ENCODE measurements at places on chromosomes 2 and 18.
A peak's percentile ranks its signal among the peaks of the same experiment; 100 is the strongest.

DNA sequence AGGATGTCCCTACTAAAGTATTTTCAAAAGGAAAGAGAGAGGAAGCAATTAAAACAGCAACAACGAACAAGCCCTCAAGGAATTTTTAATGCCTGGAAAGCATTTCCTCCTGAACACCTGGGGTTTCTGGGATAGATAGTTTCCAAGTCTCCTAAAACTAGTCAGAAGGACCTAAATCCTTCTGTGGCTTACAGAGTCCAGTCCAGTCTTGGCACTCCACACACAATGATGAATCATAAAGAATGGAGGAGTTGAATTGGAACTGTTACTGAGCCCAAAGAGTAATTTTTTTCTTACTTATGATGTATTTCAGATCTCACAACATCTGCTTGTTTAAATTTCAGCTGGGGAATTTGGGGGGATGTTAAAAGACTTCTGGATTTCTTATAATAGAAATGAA is 144.6 kb upstream of the SETBP1 start:
- DNase-seq = peak; percentile 71

DNA sequence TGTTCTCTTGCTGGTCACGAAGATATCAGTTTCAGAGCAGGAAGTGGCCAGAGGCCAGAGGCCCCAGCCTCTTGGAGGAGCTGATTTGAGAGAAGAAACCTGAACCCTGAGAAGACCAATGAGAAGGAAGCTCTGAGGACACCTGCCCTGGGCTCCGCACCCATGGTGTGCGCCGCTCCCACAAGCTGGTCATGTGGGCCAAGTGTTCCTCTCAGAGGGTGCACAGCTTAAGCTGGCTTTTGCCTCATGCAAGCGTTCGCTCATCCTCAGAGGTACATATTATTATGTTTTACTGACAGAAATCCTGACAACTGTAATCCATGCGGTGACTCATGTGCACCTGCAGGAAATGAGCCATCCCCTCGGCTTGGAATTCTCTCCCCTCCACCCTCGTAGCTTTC is 316.1 kb upstream of the MYT1L start:
- DNase-seq = no peak

GRCh38 chr18:52730972-52731619 is 391.1 kb downstream of the DCC start:
- no peak for DNase-seq

- no peak for DNase-seq
Measured at GRCh38 chr2:138942466-138942865, 162.3 kb upstream of the NXPH2 start.

DNA sequence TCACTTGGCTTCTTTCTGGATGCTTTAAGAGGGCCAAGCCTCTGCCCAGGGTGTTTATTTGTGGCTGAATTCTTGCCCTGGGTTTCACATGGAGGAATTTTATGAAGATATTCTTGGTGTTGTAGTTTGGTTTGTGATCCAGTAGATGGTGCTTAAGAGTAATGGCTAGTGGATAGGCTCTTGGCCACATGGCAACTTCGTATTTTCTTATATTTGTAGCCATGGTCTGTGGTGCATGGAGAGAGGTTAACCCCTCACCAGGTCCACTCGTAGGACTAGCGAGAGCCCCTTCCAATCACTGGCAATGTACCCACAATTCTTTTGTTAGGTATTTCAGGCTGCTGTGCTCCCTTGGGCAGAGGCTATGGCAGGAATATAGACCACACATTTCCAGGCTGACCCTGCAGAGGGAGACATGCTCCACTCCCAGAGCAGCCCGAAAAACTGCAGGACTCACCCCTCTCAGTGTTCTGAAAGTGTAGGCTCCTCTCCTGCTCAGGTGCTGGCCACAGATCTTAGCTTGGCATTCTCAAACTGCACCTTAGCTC is 582.1 kb upstream of the SETBP1 start:
- no peak for DNase-seq

GRCh38 chr2:163698857-163699256 is 37.0 kb downstream of the FIGN start:
- no peak for DNase-seq

DNA sequence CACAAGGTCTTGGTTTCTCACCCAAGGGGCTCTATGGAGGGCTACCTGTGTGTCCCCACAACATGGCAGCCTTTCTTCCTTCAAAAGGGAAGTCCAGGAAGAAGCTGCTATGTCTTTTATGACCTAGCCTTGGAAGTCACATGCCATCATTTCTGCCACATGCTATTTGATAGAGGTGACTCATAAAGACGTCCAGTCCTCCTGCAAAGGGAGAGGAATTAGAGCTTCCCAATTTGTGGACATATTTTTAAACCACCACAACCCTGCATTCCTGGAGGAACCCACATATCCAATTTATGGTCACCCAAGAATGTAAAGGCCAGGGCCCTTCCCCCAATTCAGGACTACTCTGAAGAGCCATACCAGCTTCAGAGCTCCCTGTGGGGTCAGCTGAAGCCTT is 246.2 kb downstream of the CYP26B1 start:
- no peak for DNase-seq
